Cardiac fibroblast (primary cell): ENCODE measurements at places on chromosomes 7 and 10.
A peak's percentile ranks its signal among the peaks of the same experiment; 100 is the strongest.

- DNase-seq = no peak
These were observed 121.6 kb upstream of the UNC5B start for GRCh38 chr10:71090801-71091200.

- DNase-seq = peak; percentile 24
These were observed 593 bp upstream of the CUX1 start for GRCh38 chr7:101816595-101817470.

DNA sequence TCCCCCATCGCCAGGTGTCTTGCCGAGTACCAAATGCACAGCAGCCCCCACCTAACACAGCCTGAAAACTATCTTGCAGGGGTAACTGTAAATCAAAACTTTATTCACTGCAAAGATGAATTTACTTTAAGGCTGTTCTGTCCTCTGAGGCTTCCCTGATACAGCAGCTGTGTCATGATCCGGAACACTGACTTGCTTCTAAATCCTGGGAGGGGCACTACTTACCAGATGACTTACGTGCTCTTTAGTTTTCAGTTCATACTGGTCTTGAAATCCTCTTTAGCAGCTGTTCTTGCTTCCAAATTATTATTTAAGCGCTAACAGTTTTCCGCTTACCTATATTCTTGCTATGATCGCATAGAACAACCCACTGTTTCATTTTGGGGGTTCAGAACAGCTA, 4.9 kb downstream of the DYNC1I1 start:
- DNase-seq = no peak

- no peak for DNase-seq
These were observed 70.6 kb downstream of the MCMBP start for GRCh38 chr10:119801998-119802538.

- DNase-seq = no peak
These were observed 413.8 kb upstream of the FOXK1 start for GRCh38 chr7:4268040-4268965.

- DNase-seq = no peak
These were observed 188.8 kb downstream of the GFRA1 start for GRCh38 chr10:116084161-116084560.

- no peak for DNase-seq
These were observed 85.7 kb upstream of the NMT2 start for GRCh38 chr10:15253951-15254807.

DNA sequence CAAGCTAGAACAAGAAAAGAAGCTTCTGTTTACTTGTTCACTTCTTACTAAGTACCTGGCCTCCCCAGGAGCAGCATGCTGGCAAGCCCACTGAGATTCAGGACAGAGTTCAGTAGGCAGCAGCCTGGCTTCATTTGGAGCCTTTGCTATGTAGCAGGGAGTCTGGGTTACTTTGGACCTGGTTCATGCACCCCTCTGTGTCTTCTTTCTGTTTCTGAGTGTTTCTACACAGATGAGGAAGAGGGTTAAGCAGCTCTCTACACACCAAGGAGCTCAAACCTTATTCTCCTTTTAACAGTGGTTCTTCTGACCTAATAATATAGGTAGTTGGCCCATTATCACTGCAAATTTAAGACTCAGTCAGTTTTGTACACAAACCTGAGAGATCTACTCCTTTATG, 152.9 kb downstream of the ARID5B start:
- peak; percentile 33 for DNase-seq

GRCh38 chr10:36265741-36266140, 623.6 kb upstream of the FZD8 start:
- no peak for DNase-seq

- no peak for DNase-seq
These were observed 479.3 kb downstream of the GLRX3 start for GRCh38 chr10:130615457-130615856.

GRCh38 chr10:72329290-72330068, 25.2 kb downstream of the DNAJB12 start:
- DNase-seq = no peak

DNA sequence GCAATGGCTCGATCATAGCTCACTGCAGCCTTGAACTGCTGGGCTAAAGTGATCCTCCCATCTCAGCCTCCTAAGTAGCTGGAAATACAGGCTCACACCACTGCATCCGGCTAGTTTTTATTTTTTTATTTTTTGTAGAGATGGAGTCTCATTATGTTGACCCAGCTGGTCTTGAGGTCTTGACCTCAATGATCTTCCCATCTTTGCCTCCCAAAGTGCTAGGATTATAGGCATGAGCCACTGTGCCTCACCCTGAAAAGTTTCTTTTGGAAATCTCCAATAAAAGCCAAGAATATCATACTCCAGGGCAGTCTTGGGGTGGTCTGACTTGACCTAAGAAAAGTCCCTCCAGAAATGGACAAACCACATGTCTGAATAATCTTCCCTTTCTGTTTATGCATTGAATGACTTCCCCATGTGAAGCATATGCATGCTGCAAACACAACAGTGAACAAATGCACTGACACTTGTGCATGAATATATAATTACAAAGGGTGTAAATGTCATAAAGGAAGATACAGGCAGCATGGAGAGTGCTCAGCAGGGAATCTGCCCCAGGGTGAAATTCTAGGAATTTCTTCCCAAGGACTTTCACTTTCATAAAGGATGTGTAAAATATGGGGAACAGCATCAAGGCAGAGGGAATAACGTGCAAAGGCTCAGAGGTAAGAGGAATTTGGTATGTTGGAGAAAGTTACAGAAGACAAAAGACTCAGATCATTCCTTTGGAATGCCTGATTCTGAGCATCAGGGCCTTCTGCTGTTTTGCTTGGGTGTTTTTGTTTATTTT, 142.4 kb upstream of the LYZL1 start:
- no peak for DNase-seq

DNA sequence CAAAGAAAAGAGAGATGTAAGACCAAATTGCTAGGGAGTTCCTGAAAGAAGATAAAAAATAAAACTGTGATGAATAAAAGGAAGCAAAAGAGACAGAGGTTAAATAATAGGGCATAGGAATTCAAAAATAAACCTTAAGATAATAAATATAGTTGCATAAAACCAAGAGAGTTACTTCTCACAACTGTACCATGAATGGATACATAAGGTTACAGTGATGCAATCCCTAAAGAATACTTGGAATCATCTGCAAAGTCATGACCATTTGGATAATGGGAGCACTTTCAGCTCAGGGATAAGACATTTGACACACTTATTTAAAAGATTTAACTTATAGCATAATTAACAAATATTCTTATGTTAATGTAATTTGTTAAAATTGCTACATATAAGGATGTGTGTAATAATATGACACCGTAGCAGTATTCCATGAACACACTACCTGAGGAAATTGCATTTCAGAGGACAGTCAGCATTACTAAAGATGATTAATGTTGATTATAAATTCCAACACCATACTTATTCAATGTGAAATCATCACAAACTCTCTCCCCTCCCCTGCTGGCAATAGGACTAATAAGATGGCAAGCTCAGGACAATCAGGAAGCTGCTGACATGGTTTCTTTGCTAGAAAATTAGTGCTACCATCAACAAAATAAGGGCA, 202.1 kb upstream of the AKR1E2 start:
- DNase-seq = peak; percentile 36

GRCh38 chr7:92740700-92741126, 95.7 kb downstream of the CDK6 start:
- peak; percentile 61 for DNase-seq

DNA sequence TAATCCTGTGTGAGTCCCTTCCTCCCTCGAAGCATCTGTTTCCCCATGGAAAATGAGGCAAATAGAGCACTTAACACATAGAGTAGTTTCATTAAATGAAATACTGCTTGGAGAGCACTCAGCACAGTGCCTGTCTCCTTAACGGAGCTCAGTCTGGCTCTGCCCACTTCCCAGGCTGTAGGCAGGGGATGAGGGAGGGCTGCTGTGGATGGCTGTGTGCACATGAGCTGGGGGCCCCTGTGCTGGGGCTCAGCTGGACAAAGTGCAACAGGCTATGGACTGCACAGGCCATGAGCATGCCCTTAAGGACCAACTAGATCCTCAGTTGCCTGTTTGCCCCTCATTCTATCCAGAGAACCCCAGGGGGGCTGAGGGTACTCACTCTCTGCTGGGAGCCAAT, 14.5 kb downstream of the ZCCHC24 start:
- DNase-seq = no peak

DNA sequence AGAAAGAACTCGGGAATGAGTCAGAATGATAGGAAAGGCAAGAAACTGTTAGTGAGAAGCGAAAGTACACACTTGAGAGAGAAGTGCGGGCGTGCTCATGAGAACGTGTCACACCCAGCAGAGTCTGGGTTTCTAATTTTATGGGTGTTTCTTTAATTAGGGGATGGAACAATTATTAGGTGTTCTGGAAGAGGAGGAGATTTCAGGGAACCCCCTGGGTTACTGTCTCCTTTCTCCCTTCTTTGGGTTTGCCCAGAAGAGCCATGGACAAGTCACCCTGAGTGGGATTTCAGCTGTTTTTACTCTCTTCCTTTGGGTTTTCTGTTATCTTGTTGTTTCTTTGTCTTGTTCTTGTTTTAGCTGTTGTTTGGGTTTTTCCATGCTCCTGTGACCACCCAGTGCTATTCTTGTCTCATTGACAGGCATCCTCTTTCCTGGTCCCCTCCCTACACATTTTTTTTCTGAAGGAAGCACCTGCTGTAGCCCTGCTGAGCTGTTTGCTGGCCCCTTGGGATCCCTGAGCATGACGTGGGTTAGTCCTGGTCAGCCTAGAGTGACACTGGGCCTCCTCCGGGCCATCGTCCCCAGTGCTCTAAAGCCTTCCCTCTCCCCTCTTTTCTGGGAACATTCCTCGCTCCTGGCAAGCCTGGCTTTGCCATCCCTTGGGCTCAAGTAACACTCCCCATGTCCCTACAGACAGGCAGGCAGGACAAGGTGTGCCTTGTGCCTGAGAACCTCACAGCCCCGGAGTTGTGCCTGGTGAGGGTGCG, 3.5 kb downstream of the SH2D4B start:
- no peak for DNase-seq

DNA sequence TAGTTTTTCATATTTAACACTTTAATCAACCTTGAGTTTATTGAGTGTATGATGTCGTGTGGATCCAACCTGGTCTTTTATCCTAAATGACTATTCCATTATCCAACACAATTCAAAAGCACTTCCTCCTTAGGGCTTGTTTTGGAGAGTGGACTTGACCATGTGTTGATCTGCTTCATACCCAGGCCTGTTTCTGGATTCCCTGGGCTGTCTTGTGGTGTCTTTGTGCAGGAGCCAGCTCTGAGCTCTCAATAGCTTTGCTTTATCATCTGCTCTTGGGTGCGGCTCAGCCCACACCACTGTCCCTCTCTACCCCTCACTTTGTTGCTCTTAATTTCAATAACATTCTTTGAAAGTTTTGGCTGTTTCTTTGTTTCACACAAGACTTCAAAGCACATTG, 70.9 kb upstream of the CHST15 start:
- DNase-seq = no peak

- DNase-seq = peak; percentile 68
These were observed 76.6 kb upstream of the HGF start for GRCh38 chr7:81846398-81846797.

DNA sequence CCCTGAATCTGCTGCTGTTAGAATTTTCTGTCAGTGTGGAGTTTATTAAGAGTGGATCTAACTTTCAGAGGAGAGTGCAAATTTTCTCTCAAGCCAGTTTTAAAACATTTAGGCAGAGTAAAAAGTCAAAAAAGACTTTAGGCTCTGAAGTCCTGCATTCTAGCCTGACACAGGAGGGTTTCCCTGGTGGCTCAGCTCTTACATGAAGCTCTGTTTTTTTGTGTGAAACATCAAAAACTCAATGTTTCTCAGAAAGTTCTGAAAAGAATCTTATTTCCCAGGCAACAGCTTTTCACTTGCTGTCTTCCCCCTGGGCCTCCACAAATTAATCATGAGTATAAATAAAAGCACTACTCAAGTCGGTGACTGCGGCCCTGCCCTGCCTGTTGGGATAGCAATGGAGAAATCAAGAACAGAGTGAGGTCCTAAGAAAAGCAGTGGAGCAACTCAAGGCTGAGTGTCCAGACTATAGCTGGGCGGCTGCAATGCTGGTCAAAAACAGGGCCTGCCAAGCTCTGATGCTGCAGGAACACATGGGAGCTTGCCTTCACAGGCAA, 22.3 kb upstream of the WDR11 start:
- no peak for DNase-seq

- DNase-seq = no peak
These were observed 11.5 kb downstream of the RGS10 start for GRCh38 chr10:119531067-119531466.

DNA sequence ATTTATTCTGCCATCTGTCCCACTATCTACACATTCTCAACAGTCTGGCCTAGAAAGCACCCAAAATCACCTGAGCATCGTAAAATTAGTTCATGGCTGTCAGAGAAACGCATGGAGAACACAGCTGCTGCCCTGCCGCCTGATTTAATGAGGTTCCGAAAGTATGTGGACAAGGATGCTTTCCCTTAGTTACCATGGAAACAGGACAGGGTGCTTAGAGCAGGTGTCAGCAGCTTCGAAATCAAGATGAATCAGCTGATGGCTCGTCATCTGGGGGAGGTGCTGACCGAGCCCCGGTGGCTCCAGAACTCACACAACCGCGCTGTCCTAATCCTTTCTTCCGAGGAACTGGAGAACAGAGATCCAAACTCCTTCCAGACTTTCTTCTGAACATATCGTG, 151.5 kb downstream of the TEX36 start:
- DNase-seq = no peak

GRCh38 chr10:22977751-22978150, 49.9 kb downstream of the ARMC3 start:
- no peak for DNase-seq

DNA sequence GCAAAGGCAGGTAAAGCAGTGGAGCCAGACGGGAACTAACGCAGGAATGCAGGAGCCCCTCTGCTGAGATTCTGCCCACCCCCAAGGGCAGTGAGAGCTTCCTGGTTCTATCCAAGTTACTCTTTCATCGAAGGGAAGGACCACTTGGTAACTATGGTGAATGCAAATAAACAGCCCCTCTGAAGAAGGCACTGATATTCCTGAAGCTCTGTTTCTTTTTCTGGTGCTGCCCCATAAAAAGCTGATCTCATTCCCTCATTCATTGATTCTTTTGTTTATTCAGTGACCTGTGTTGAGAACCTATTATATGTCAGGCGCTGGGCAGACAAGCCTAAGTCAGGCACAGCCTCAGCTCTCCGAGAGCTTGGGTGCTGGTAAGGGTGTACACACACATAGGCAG, 217.3 kb downstream of the SNX10 start:
- no peak for DNase-seq

DNA sequence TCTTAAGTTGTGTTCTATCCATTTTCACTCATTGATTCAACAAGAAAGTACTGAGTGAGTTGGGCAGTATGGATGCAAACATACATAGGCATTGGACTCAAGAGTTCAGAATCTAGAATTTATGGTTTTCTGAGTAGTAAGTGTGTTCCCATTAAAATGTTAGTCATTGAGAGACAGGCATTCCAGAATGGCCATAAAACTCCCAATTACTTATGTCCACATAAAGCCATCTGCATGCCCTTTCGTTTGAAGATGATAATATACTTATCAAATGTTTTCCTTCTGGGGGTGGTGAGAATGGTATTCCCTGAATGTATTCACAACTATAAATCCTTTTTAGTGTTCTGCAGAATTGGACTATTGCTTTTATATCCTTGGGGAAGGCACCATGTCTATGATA, 131.6 kb downstream of the CD36 start:
- DNase-seq = no peak

GRCh38 chr7:66729274-66729673, 11.3 kb upstream of the RABGEF1 start:
- DNase-seq = no peak

- peak; percentile 53 for DNase-seq
These were observed 1.4 kb downstream of the SFR1 start for GRCh38 chr10:104123397-104123796.
